ENCODE measurements at places on chromosomes 1 and 21.

- no peak for DNase-seq
These were observed 218.9 kb upstream of the C1orf174 start for GRCh38 chr1:4118746-4119515.

GRCh38 chr1:26049531-26050247 is 3.8 kb upstream of the SLC30A2 start:
- no peak for DNase-seq

DNA sequence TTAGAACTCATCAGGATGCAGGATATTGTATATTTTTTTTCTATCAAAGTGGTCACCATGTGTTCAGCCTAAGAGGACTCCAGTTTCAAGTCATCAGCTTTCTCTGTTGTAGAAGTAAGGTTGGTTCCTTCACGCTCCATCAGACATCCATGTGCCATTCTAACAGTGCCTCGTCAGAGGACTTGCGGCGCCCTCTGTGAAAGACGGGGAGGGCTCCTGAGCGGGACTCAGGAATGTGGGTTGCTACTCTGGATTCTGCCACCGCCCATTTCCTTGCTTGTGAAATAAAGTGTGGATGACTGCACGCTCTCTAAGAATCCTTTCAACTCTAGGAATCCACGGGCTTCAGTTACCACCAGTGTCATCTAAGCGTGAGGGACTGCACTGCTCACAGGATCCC is 593.5 kb downstream of the KIF26B start:
- no peak for DNase-seq

DNA sequence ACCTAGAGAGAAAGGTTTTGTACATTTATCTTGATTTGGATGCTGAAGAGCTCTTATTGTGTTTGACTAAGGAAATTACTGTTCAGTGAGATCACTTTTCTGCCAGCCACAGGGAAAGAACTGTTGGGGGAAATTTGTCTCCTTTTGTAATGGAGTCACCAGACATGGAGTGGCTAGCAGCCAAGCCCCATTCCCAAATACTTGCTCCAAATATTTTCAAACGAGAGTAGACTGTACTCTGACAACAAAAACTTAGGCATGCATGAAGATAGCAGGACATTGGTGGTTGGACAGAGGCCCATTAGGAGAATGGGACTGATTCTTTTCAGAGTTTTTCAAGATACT is 21.1 kb downstream of the IPO9 start:
- DNase-seq: no peak

GRCh38 chr1:11384170-11384554 is 94.8 kb upstream of the DISP3 start:
- DNase-seq: no peak

Data from stimulated activated CD8-positive, alpha-beta memory T cell treated with anti-CD3 and anti-CD28 coated beads, Interleukin-12 subunit alpha, Interleukin-12 subunit beta, amount 100 ng/mL, for 1 hour (primary cell).